ENCODE measurements at places on chromosomes 13 and 19.
A peak's percentile ranks its signal among the peaks of the same experiment; 100 is the strongest.

DNA sequence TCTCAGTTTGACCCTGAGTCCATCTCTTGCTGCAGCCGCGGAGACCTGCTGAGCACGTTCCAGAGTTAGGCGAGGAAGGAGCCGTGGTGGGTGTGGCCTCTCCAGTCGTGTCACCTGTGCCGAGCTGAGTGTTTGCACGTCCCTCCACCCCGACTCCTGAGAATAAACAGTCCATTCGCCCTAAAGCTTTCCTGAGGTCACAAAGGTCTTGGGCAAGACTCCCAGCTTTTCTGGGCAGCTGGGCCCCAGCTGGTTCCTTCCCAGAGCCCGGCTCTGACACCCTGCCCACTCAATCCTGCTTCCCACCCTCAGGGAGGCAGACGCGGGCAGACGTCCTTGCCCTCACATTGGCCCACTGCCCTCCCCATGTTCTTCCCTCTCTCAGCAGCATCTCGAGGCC, 142.2 kb downstream of the KCTD15 start:
- DNase-seq, result no peak

DNA sequence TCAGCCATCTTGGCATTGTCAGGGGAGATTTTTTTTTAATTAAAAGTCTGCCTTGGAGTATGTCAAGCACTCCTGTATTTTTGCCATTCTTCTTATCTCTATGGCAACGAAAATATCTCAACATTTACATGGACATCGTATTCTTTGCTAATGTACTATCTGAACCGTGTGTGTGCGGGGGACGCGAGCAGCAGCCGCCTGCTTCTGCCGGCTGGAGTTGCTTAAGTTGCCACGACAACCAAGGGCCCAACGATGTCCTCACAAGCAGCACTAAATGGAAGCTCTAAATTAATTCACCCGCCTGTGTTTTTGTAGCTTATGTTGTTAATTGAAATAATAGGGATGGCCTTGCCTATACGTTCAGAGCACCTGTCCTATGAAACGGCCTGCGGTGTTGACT, 309.5 kb downstream of the TEX29 start:
- DNase-seq, result no peak

GRCh38 chr13:100306030-100306429, 217.1 kb downstream of the PCCA start:
- no peak for DNase-seq

GRCh38 chr19:48398375-48399235, 5.1 kb downstream of the GRIN2D start:
- peak; percentile 91 for DNase-seq

- DNase-seq, result no peak
These were observed 189.7 kb downstream of the ENOX1 start for GRCh38 chr13:43596924-43597598.
